ENCODE measurements at places on chromosomes 3 and 15.

DNA sequence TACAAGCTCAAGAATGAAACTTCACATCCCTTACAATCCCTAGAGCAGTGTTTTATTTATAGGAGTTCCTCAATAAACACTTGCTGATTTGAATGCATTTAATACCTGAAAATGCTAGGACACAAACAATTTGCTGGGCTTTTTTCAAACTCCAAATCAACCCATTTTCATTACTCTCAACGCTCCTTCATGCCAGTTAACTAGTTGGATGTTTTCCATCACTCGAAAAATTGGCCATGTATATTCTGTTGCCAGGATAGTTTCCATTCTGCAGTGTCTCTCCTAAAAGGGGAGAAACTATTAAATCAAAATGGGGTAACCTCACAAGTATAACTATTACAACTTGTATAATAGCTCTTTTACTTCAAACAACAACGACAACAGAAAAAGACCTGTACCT, 1.2 kb downstream of the GBE1 start:
- no peak for DNase-seq

- no peak for DNase-seq
Measured at GRCh38 chr3:128922804-128923459, 43.5 kb downstream of the ACAD9 start.

DNA sequence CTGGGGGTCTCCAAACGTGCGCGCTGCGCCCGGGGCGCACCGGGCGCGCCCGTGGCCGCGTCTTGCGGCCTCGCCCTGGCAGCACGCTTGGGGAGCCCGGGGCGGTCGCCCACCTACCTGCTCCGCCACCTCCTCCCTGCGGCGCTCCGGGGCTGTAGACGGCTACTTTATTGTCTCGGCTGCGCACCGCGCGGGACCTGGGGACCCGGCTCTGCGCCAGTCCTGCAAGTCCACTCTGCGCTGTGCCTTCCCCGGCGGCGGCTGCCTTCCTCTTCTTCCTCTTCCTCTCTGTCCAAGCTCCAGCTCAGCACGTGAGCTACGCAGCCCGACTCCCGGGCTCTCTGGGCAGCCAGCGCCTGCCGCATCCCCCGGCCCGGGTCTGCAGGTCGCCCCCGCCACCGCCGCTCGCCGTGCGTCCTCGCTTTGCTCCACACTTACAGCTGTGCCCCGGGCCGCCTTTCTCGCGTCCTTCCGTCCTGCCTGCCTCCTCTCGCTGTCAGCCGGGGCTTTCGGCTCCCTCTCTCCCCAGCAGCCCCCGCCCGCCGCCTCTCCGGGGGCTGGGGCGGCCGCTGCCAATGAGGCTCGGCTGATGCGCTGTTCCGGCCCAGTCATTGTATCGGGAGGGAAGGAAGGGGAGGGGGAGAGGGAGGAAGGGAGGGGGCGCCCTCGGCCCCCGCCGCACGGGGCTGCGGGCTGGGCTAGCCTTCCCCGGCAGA, 156.4 kb upstream of the FRMD4B start:
- DNase-seq = peak; percentile 37

DNA sequence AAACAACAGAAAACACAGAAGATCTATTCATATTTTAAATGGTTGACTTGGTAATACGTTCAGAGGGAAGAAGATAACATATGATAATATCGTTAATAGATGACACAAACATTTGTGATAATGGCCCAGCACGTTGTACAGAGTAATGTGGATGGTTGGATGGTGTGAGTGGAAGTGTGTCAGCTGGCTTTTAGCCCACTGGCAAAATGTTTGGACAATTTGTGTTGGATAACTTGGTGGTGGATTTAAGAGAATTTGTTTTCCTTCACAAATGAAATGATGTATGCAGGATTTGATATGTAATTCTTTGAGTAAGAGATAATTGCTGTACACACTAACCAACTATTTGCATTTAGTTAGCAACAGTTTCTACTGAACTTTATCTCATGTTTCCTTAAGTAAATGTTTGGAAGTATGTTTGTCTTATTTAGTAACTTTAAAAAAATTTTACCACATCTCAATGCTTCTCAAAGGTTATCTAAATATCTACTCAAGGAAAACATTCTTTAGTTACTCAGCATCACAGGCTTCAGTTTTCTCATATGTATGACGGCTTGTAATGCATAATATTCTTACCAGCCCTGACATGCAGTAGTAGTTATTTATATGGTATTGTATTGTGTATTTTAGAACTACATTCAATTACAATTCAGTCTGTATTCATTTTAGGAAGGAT, 328.5 kb upstream of the GOLIM4 start:
- DNase-seq = no peak

- no peak for DNase-seq
Measured at GRCh38 chr15:90039996-90040395, 38.9 kb downstream of the ZNF710 start.

DNA sequence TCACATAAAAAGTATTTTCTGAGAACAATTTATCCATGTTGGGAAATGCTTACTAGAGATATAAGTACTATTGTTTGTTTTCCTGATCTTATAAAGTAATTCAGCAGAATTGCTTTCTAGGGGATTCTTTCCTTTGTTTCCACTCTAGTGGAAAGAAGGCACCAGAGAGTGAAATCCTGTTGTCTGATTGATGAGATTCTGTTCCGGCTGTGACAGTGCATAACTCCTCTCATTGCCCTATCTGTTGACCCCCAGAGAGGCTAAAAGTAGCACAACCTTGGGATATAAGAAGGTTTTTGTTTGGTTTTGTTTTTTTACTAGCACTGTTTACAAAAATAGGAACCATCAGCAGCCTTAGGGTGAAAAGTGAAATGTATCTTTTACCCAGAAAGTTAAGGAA, 114.1 kb downstream of the ALCAM start:
- DNase-seq = no peak

GRCh38 chr3:130789782-130790322, 43.2 kb upstream of the PIK3R4 start:
- DNase-seq = no peak
